ENCODE measurements at places on chromosomes 4 and X.
A peak's percentile ranks its signal among the peaks of the same experiment; 100 is the strongest.

GRCh38 chr4:30117433-30117832, 602.7 kb upstream of the PCDH7 start:
- DNase-seq = no peak

GRCh38 chr4:154529728-154530519, 20.3 kb downstream of the PLRG1 start:
- no peak for DNase-seq

DNA sequence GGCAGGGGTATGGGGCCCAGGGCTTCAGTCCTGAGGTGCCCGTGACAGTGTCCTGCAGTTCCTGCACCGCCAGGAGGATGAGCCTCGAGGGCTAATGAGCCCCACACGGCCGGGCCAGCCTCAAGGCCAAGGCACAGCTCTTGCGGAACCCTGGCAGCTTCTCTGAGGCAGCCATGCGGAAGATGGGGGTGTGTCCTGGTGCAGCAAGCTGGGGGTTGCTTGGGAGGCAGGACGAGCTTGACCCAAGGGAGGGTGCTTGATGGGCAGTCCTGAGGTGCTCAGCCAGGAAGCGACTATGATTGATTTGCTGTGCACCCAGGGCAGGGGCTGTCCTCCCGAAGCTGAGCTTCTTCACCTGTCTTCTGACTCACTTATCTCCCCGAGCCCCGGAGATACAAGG, 9.1 kb upstream of the FGFR3 start:
- no peak for DNase-seq

GRCh38 chr4:154421618-154422017, 70.0 kb downstream of the DCHS2 start:
- DNase-seq = no peak

DNA sequence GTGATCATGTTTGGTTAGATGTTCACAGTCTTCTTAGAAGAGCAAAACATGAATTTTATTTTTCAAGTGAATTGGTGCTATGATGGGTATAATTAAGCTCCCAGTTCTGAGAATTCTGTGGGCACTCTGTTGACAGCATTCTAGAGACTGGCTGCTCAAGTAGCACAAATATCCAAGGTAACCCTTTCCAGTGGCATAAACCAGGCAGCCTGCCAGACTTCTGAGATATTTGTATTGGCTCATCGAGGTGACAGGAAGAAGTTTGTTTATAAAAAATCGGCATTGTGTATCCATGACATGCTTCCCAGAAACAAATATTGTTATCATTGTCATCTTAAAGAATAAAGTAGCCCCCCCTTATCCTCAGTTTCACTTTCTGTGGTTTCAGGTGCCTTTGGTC, 28.3 kb downstream of the LANCL3 start:
- DNase-seq = no peak

GRCh38 chr4:7761312-7761711, 178.3 kb downstream of the AFAP1 start:
- DNase-seq = no peak

GRCh38 chr4:148034813-148035212, 302.9 kb downstream of the ARHGAP10 start:
- no peak for DNase-seq

DNA sequence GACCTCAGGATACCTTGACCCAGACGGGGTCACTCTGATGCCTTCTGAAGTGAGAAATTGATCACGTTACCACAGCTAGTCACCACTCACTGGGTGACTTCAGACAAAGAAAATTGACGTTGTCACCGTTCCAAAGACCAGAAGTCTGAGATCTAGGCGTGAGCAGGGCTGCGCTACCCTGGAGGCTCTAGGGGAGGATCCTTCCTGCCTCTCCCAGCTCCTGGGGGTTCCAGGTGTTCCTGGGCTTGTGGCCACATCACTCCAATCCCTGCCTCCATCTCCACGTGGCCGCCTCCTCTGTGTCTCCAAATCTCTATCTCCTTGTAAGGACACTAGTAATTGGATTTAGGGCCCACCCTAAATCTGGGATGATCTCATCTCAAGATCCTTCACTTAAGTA, 48.9 kb upstream of the CD99 start:
- DNase-seq = no peak

- no peak for DNase-seq
Observed at GRCh38 chr4:46316215-46316614, 73.7 kb downstream of the GABRA2 start.

- DNase-seq = peak; percentile 19
Observed at GRCh38 chr4:98446499-98447375, 185.6 kb downstream of the RAP1GDS1 start.

DNA sequence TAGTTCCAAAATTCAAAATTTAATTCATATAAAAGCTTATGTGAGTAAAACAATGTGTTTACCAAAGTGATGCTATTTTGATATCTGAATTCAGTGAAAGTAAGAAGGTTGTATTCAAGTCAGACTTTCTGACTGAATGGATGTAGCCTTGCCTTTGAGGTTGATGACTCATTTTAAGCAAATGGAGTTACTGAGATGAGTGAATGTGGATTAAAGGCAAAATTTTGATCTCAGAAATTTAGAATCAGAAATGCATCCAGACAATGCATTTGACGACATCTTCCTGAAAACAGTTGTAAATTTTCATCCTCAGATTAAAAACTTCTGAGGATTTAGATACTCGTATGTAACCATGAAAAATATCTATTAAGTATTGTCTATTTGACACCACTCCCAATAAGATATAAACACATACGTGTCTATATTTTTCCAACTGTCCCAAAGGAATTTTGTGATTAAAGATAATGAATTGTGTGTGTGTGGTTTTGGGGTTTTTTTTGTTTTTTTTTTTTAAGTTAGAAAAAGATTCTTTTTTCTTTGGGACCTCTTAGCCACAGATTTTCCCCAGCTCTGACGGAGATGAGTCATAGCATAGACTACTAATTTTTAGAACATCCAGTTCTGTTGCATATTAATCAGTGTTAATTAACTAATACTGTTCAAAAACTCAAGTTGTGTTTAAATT, 34.4 kb downstream of the NFKB1 start:
- DNase-seq = no peak

- DNase-seq = no peak
Observed at GRCh38 chrX:20506739-20507138, 240.0 kb upstream of the RPS6KA3 start.

- DNase-seq = peak; percentile 36
Observed at GRCh38 chrX:153885968-153886903, at the start of gene L1CAM. TSS of gene L1CAM (minus strand) at chrX:153886173. CDS start at chrX:153875836, 10,337 bp downstream.

- DNase-seq = no peak
Observed at GRCh38 chr4:10171055-10171454, 54.5 kb upstream of the WDR1 start.

- DNase-seq = peak; percentile 10
Observed at GRCh38 chr4:48546336-48546735, 56.3 kb downstream of the ZAR1 start.

DNA sequence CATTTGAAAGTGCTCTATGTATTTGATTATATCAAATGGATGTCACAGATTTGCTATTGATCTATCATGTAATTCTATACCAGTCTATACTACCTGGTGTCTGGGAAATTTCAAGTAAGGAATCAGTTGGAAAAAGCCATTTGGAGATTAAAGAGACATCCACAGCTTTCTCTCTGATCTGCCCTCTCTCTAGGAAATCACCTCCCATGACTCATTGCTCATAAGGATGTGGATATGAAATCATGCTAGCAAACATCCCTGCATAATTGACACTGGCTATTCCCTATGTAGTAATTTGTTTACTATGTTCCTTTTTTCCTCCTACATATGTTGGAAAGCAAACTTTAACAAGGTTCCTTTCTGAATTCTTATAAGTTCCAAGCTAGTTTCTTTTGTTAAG, 94.3 kb downstream of the TEX13A start:
- DNase-seq = no peak

GRCh38 chrX:136063340-136064079, 78.3 kb downstream of the SLC9A6 start:
- DNase-seq = no peak

DNA sequence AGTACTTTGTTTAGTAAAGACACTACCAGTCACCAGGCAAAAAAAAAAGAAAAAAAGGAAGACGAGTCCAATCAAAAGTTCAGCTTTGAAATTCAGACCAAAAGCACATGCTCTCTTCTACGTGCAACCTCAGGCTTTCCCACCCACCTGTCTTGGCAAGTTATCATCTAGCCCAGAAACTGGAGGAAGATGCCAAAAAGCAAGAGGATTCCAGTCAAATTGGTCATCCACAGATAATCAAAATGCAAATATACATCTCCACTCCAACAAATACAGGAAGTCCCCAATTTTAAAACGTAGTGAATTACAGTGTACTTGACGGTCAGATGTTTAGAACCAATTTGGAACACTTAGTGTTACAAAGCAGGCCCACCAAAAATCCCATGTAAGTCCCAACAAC, 96.5 kb downstream of the PALLD start:
- DNase-seq = no peak

- DNase-seq = peak; percentile 85
Observed at GRCh38 chr4:139177869-139178619, 1.0 kb upstream of the ELF2 start.

GRCh38 chr4:147815741-147816140, 83.9 kb downstream of the ARHGAP10 start:
- no peak for DNase-seq

DNA sequence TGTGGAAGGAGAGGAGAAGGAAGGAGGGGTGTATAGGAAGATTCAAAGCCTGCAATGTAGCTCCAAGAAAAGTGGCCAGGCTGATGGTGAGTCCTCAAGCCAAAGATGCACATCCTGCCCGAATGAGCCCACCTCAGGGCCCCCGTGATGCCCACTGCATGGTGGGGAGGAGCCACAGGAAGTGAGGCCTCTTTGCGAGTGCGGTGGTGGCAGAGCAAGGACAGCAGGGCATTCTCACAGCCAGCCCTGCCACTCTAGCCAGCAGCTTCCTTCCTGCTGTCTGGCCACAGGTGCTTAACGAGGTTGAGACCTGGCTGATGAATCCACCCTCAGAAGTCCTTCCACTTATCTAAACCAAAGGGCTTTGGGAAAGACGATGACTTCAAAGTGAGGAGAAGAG, 55.8 kb downstream of the BCOR start:
- DNase-seq = no peak

- DNase-seq = no peak
Observed at GRCh38 chrX:10514891-10515290, 105.5 kb downstream of the MID1 start.

- DNase-seq = no peak
Observed at GRCh38 chrX:21738210-21738949, 19.5 kb downstream of the SMPX start.

- DNase-seq = no peak
Observed at GRCh38 chr4:26323821-26324220, 3.0 kb downstream of the RBPJ start.

DNA sequence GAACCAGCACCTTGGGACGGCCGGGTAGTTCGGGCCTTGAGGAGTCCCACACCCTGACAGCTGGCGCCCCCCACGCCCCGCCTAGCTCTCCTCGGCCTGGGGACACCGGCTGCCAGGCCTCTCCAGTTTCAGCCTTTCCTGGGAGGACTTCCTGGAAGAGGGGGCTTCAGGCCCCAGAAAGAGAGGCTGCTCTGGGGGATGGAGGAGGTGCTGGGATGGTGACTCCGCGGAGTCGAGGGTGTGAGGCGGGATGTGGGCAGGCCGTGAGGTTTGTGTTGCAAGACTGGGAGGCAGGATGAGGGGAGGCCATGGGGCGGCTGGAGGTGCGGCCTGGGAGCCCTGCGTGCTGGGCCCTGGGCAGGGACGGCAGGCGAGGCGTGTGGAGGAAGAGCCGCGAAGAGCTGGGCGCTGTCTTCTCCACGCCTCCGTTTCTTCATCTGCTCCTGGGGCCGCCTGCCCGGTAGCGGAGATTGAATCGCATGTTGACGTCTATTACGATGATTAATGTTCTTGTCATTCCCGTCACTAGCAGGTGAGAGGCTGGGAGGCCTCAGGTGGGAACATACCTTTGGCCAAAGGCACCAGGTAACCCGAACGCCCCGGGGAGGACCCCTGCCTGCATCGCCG, 918 bp upstream of the FGFRL1 start:
- peak; percentile 48 for DNase-seq

DNA sequence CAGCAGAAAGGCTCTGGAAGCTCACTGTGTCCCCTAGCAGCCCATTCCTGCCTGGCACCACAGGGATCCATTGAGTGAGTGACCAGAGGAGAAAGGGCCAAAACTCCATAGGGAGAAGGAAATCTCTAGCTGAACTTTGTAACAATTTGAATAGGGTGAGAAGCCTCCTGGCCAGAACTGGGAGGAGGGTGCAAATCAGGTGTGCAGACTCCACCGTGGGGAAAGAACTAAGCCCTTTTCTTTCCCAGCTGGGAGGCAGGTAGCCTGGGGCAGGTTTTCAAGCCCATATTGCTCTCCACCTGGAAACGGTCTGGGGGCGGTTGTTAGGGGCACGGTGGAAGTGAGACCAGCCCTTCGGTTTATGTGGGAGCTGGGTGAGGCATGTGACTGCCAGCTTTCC, 227.2 kb downstream of the SNCA start:
- DNase-seq = no peak

- DNase-seq = no peak
Observed at GRCh38 chrX:43562372-43562771, 93.7 kb upstream of the MAOA start.

DNA sequence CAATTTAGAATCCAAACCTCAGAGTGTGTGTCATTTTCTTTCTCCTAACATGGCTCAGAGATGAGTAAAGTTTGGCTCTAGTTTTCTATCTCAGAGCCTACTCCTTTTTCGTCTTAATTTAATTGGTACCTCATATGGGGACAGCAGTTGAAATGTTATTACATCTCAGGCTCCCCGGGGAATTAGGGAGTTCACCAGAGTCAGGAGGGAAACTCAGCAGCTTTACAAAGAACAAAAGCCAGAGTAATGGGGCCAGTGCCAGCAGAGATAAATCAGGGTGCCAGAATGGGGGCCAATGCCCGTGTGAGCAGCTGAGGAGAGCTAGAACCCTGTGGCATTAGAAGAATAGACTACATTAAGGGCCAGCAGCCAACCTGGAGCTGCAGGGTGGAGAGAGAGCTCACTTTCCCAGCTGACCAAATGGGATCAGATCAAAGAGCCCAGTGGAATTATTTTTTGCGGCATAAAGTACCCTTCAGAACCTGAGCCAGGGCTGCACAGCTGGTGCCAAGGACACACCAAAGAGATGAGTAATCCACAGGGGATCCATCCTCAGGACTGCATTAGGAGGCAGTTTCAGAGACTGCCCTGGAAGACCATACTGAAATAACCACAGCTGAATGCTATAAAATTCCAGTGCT, 207.1 kb upstream of the DKK2 start:
- no peak for DNase-seq

- DNase-seq = no peak
Observed at GRCh38 chr4:159097785-159098184, 5.1 kb upstream of the RAPGEF2 start.

- no peak for DNase-seq
Observed at GRCh38 chrX:16739574-16739973, 20.2 kb downstream of the SYAP1 start.
